GM06990 (cell line): ENCODE measurements at places on chromosomes 2 and 18.

GRCh38 chr2:233728723-233729301 is at the start of gene UGT1A3:
Gene UGT1A3, plus strand, starts transcription at chr2:233729042. Its CDS starts 85 bp downstream, at chr2:233729127.
- no peak for DNase-seq

GRCh38 chr2:180202467-180202951 is 195.4 kb upstream of the CWC22 start:
- DNase-seq: no peak

GRCh38 chr2:135023886-135024485 is 23.3 kb downstream of the MAP3K19 start:
- no peak for DNase-seq

- DNase-seq: no peak
Observed at GRCh38 chr2:203646961-203647360, 59.5 kb upstream of the CD28 start.

DNA sequence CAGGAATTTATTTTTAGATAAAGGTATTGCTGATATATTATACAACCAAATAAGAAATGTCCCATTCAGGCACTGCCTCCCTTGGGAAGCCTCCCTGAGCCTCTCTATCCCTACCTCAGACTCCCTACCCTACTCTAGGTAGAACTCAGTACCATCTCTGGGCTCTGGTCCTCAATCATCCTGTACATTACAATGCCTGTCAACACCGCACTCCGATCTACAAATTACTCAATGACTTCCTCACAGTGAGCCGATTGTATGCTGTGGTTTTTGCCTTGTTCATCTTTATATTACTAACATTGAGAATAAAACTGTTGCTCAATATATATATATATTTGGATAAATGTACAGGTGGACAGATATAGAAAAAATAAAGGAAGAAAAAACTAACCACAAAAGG is 207.5 kb downstream of the STK39 start:
- no peak for DNase-seq

DNA sequence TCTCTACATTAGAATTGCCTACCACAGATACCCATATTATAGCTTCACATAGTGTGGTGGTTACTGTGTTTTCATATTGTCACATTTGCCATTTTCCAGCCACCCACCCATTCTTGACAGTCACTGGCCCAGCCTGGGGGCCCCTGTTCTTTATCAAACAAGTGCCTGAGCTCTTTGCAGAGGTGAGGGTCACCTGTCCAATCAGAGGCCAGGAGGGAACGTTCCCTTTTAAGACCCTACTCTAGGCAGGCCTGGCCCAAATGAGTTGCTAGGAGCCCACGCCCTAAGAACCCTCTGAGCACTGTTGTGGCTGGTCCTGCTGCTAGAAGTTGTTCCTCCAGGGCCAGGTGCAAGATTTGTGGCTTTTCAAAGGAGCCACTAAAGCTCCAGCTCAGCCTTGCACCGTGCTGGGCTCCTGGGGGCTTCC is 5.2 kb downstream of the IL37 start:
- DNase-seq: no peak

GRCh38 chr2:235264121-235264493 is 229.7 kb upstream of the AGAP1 start:
- DNase-seq: no peak

DNA sequence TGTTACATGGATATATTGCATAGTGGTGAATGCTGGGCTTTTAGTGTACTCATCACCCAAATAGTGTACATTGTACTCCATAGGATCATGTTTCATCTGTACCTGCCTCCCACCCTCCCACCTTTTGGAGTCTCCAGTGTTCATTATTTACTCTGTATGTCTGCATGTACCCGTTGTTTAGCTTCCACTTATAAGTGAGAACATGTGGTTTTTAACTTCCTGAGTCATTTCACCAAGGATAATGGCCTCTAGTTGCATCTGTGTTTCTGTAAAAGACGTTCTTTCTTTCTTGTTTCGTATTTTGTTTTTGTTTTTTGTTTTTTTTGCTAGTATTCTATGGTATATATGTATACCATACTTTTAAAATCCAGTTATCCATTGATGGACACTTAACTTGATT is 107.5 kb downstream of the MSTN start:
- DNase-seq: no peak

- no peak for DNase-seq
Observed at GRCh38 chr2:2269426-2269825, 61.6 kb downstream of the MYT1L start.

GRCh38 chr2:212027681-212028628 is 510.6 kb downstream of the ERBB4 start:
- DNase-seq: peak; percentile 20

GRCh38 chr2:150994076-150994475 is 267.6 kb downstream of the RBM43 start:
- DNase-seq: no peak

- peak; percentile 40 for DNase-seq
Observed at GRCh38 chr2:25951071-25951547, 31.2 kb downstream of the KIF3C start.

DNA sequence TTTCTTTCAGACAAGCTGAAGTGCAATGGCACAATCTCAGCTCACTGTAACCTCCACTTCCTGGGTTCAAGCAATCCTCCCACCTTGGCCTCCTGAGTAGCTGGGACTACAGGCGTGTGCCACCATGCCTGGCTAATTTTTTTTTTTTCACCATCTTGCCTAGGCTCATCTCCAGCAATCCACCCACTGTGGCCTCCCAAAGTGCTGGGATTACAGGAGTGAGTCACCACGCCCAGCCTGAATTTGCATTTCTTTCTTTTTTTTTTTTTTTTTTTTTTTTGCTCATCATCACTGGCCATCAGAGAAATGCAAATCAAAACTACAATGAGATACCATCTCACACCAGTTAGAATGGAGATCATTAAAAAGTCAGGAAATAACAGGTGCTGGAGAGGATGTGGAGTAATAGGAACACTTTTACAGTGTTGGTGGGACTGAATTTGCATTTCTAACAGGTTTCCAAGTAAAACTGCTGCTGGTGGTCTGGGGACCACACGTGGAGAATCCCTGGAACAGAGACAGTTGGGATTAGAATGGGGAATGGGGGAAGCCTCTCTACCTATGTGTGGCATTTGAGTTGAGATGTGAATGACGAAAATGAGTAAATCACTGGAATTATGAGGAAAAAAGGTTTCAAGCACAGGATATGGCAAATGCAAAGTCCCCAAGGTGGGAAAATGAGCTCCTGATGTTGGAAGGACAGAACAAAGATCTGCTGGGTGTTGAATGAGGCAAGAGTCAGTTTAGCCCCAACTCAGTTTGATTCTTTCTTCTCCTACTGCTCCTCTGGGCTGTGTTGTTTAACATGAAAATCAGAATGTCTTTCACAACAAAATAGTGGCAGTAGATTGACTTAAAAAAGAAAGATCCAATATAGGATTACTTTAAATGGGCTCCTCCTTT is 88.8 kb upstream of the MAP4K4 start:
- DNase-seq: no peak

DNA sequence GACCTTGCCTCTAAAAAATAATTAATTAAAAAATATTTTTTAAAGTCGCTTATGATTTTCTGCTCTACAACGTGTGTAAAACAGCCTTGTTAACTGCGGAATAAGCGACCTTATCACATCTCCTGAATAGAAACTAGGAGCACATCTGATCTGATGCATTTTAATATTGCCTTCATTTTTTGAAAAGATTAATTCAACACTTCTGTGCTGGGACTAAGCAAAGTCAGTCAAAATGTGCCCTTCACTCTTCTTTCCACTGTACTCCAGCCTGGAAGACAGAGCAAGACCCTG is 12.6 kb downstream of the CLEC4F start:
- DNase-seq: no peak

DNA sequence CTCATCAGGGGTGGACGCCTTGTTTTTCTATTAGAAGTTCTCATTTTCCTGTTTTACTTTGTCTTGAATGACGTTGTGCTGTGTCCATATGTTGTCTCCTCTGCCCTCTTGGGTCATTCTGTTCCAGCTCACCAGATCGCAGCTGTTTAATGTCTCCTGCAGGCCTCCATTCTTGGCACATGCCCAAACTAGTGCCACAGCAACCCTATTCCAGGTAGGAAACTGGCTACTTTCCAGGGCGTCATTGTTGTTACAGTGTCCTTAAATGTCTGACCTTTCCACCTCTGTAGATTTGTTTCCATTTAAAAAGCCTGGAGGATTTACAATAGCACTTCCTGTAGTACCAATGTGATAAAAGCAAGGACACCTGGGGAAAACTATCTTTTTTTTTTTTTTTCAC is 500.7 kb downstream of the METTL4 start:
- no peak for DNase-seq

- no peak for DNase-seq
Observed at GRCh38 chr2:230798769-230799399, 65.9 kb upstream of the ITM2C start.

DNA sequence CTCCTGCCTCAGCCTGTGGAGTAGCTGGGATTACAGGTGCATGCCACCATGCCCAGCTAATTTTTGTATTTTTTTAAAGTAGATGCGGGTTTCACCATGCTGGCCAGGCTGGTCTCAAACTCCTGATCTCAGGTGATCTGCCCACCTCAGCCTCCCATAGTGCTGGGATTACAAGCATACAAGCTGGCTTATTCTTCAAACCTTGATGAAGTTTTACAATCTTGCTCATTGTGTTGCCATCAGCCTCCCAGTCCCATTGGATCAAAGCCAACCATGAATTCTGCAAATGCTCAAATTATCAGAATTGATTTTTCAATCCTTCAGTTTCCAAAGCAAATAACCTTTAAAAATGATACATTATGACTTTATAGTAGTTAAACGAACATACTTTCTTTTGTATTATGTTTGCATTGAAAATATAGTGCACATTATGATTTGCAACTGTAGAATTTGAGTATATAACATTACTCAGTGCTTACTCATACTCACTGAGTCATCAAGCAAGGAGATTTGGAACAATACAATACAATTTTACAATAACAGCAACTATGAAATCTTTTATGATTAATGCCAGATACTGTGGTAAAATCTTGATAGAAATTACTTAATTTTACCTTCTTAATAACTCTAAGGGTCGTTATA is 1491.9 kb upstream of the CELF4 start:
- DNase-seq: no peak

DNA sequence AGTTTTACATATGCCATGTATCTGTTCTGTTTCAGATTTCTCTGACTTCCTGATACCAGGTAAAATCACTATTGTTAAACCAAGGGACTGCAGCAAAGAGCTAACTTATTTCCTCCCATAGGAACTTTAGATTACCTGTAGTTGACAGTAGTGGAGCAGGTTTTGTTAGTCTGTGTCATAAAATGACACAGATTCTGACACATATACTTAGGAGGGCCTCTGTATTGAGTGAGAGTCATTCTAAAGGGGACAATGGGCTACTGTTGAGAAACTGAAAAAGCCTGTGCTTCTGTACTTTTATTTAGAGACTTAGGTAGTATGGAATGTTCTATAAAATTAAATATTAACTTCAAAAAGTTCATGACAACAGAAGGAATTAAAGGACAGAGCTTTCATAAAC is 48.2 kb downstream of the KCMF1 start:
- no peak for DNase-seq

- DNase-seq: no peak
Observed at GRCh38 chr2:130726614-130727180, 2.2 kb upstream of the GPR148 start.

DNA sequence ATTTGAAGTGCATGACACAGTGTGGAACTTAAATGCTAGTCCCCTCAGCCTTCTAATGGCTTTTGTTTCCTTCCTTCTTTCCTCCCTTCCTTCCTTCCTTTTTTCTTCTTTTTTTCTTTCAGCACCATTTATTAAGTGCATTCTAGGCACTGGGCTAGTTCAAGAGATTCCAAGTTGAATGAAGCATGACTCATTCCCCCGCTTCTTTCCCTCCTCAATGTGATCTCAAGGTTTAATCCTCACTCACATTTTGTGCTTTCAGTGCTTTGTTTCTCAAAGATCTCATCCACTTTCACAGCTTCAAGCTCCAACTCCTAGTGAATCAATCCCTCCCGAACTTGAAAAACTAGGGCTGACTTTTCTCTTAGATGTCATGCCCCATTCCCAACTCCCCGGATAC is 90.1 kb downstream of the LBH start:
- no peak for DNase-seq

DNA sequence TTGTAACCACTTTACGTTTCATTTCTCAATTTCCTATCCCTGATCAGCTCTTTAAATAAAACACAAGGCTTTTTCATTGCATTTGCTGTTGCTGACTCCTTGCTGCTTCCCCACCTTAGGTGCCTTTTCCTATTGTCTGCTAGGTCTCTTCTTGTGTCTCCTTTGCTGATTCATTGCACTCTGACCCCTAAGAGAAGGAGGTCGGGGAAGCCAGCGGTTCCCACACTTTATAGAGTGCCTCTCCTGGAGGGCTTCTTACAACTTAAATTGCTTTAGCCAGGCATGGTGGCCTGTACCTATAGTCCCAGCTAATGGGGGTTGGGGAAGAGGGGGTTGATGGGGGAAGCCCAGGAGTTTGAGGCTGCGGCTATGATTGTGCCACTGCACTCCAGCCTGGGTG is 495.0 kb downstream of the DLGAP1 start:
- no peak for DNase-seq

GRCh38 chr2:241818229-241818942 is 9.4 kb downstream of the NEU4 start:
- no peak for DNase-seq

- DNase-seq: no peak
Observed at GRCh38 chr18:6748241-6748640, 18.7 kb downstream of the ARHGAP28 start.

- DNase-seq: no peak
Observed at GRCh38 chr2:240297256-240298116, 138.0 kb upstream of the GPC1 start.

GRCh38 chr2:71471276-71471675 is 17.9 kb downstream of the DYSF start:
- DNase-seq: no peak

GRCh38 chr2:187876554-187876953 is 322.3 kb upstream of the TFPI start:
- no peak for DNase-seq

DNA sequence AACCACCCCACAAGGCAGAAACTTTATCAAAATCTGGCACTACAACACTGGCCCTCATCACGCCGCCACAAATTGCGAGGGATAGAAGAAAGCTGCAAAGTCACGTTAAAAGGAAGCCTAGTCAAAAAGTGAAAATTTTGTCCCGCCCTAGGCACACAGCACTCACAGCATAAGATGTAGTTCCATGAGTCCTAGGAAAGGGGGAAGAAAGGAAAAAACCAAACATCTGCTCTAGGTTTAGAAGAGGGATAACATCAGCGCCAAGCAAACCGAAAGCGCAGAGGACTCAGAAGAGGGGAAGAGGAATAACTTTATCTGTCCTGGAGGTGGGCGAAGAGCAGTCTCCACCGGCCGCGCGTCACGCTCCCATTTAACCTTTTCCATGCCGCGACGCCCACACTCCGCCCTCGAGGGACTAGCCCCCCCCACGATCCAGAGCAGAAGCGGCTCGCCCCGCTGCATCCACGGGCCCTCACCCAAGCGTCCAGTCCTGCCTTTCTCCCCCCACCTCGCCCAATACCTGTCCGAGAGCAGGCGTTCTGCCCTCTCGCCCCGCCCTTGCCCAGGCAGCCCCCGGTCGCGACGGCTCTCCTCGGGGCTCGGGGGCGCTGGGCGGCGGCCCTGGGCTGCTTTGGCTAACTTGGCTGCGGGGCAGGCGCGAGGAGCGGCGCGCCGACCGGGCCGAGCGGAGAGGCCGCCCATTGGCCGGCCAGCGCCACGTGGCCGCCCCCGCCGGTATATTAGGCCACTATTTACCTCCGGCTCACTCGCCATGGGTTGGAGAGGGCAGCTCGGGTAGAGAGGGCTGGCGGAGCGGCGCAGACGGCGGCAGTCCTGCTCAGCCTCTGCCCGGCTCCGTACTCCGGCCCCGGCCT is at the start of gene HOXD1:
Gene HOXD1, plus strand, starts transcription at position 770 of the 875 bp plus-strand sequence. CDS start 134 bp downstream, outside the sequence.
- DNase-seq: no peak
